Anterior cingulate cortex (tissue), 58 donors: ENCODE measurements at places on chromosomes 2 and 18.

- DNase-seq: no peak
These were observed 12.6 kb downstream of the ZBTB7C start for GRCh38 chr18:48396561-48396960.

GRCh38 chr2:138267161-138267901 is 234.2 kb upstream of the SPOPL start:
- DNase-seq: no peak

GRCh38 chr2:19543663-19544383 is 185.4 kb upstream of the OSR1 start:
- no peak for DNase-seq

DNA sequence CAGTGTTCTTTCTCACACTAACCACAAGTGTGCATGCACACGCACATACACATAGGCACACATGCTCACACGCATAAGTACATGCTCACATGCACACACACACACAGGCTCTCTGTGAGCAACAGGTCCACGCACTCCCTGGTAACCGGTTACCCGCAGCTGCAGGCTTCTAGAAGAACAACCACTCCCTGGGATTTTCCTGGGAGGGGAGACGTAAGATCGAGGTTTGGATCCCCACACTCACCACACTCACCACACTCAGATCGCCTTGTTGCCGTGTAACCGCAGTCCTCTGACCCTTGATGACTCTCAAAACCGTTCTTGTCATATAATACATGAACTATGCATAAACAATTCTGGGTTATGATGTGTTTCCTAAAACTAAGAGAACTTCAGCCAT is 42.2 kb downstream of the TTC32 start:
- no peak for DNase-seq
